SIG-M5 (cell line): ENCODE measurements at places on chromosomes 2 and 18.

DNA sequence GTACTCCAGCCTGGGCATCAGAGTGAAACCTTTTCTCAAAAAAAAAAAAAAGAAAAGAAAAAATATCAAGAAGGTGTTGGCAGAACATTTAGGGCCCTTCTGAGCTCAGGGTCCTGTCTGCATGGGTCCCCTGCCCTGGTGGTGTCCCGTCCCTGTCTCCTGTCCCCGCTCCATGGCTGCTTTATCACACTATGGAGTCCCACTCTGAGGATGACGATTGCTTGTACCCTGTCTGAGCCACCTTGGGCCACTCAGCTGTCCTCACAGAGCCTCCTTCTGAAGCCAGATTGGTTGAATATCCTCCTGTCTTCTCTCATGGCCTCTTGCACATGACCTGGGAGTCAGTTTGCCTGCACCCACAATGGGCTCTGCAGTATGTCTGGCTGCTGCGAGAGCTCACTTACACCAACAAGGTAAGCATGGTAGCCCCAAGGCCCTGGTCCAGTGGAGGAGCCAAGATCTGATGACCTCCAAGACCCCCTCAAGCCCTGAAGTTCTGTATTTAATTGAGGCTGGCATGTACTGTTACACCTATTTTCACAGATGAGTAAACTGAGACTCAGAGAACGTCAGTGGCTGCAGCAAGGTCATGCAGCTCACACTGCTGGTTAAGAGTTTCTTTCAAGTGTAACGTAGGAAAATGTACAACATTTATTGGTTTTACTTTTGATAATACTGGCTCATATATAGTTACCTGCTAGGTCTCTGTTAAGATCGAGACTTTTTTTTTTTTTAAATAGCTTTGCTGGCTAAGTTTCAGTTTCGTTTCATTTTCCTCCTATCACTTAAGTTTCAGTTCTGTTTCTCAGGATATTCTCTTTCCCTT is 16.9 kb upstream of the ZCCHC2 start:
- DNase-seq, result no peak

- DNase-seq, result no peak
Observed at GRCh38 chr2:70425682-70426301, 123.9 kb upstream of the FAM136A start.

DNA sequence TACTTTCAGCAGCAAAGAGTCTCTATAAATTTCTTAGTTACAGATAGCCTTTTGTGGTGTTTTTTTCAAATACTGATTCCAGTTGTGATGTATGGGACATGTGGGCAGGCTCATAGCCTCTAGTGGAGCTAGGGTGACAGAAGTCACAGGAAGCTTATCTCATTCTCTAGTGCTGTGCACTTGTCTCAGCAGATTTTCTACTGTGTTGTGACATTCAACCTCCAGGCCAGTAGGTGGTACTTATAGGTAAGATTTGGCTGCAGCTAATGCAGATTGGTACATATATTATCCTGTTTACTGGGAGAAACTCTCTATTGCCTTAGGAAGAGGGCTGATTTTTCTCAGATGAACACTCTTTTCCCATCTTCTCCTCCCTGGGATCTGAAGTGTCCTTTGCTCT is 176.2 kb downstream of the CALCRL start:
- no peak for DNase-seq

- DNase-seq, result no peak
Observed at GRCh38 chr2:108579623-108580022, 45.4 kb downstream of the LIMS1 start.

DNA sequence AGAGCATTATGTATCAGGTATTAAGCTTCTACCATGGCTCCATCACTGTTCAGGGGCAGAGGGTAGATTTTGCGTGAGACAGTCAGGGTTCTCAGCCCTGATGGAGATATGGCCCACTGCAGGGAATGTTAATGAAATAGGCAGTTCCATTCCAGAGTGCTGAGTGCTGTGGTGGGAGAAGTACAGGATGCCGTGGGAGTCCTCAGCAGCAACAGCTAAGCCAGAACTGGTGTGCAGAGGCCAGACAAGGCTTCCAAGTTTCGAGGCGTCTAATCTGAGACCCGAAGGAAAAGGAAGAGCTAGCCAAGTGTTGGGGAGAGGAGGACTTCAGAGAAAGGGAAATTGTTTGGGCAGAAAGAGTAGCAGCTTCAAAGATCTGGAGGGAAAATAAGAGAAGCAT is 30.2 kb upstream of the MAPRE2 start:
- no peak for DNase-seq

DNA sequence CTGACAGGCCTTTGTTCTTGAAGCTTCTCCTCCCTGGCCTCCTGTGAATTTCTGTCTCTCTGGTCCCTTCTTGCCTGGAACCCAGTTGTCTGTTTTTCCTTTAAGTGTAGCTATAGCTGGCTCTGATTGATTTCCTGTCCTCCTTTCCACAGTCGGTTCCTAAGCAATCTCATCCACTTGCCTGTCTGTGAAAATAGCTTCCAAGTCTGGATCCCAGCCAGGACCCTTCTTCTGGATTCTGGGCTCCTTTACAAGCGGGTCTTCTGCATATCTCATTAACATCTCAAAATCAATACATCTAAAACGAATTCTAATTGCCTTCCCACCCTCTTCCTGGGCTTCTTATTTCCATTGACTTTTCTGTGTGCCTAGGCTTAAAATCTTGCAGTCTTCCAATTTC is 124.9 kb downstream of the DAW1 start:
- DNase-seq, result no peak

DNA sequence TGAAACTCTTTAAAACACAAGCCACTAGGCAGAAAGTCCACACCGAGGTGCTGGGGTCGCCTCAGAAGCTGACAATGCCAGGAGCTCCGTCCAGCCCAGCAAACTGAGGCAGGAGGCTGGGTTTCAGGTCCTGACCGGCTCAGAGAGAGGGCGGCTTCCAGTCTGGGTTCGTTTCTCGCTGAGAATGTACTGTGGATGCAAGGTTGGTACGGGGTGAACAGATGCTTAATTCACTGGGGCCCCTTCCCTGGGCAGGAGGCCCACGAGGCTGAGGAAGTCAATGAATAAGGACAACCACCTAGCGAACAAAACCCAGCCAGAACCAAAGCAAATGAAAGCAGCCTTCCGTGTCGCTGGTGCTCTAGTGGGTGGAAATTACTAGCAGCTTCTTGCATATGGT is 142.0 kb downstream of the RTP5 start:
- no peak for DNase-seq

GRCh38 chr2:213016166-213016983 is 135.0 kb downstream of the IKZF2 start:
- DNase-seq, result no peak

GRCh38 chr18:23504720-23505119 is 1.4 kb downstream of the RMC1 start:
- no peak for DNase-seq

DNA sequence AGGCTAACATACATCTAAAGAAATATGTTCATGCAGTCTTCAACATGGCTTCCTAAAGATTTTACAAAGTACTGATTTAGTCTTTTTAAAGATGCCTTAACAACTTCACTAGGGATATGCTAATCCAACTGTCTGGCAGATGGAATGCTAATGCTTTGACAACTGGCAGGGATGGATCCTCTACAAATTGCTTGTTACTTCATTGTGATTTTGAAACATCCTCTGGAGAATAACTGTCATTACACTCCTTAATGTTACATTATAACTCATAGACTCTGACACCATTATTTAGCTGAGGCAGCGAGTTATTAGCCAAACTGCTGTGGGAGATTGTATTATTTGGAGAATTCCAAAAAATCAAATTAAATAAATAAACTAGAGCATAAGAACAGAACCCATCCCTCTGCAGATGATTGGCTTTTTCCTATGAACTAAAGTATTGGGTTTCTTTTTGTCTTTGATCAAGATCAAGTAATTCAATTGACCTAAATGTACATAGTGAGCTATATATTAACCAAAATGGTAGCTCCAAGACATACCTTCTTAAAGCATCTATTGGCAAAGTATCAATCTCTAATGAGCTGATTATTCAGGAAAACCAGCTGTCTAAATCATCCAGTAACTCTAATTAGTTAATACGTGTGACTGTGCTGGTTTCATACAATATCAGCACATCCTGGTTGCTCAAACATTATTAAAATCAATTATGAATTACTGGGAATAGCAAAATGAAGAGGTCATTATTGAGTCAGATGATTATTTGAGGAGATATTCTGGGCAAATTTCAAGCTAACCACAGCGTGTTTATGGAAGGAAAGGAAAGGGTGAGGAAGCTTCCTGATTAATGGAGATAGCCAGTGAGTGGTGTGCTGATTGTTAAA is 321.3 kb upstream of the TFPI start:
- DNase-seq, result no peak

DNA sequence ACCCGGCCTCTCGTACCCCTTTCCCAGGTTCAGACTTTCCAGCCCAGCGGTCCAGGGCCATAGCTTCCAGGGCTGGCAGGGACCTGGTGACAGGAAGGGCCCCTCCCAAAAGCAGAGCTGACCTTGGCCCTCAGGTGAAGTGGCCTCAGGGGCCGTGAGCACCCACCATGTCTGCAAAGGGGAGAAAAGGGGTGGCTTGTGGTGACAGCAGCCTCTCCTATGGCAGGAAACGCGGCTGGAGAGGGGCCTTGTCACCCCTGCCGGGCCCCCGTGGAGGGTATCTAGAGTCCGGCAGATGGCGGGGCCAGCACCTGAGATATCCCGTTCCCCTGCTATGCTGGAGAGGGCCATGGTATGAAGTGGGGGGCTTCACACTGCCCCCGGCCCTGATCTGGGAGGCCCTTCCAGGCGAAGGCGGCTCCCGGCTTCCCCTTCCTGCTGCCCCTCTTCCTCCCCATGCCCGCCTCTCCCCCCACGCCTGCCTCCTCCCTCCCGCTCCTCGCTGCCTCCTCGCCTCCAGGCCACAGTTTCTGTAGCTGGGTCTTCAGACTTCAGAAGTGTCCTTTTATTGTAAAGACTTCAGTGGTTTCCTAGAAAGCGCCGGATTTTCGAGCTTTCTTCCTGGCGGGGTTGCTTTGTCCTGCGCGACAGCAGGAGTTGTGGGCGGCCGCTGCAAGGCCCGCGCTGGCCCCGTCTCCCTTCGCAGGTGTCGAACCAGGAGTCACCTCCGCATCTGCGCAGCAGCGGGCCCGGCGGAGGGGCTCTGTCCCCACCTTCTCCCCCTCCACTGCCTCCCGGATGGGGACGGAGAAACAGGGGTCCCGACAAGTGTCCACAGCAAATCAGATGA is 240.5 kb upstream of the MYT1L start:
- DNase-seq, result no peak

- peak; percentile 16 for DNase-seq
Observed at GRCh38 chr2:26846334-26847306, 1.3 kb upstream of the DPYSL5 start.

DNA sequence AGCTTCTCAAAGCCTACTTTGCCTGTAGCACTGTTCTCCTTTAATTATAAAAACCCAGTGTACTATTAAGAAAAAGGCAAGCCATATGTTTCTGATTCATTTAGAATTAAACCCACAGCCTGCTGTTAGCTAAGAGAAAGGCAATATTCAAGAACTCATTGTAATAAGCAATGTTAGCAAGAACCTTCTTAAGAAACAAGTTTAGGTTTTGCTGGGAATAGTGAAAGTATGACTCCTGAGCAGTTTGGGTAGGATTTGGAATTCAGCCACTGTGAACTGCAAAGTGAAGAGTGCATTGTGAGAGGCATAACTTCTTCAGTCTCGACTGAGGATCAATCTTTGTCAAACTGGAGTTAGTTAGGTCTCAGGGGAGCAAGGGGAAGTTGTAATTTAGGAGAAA is 206.5 kb upstream of the NT5C1B start:
- DNase-seq, result no peak

DNA sequence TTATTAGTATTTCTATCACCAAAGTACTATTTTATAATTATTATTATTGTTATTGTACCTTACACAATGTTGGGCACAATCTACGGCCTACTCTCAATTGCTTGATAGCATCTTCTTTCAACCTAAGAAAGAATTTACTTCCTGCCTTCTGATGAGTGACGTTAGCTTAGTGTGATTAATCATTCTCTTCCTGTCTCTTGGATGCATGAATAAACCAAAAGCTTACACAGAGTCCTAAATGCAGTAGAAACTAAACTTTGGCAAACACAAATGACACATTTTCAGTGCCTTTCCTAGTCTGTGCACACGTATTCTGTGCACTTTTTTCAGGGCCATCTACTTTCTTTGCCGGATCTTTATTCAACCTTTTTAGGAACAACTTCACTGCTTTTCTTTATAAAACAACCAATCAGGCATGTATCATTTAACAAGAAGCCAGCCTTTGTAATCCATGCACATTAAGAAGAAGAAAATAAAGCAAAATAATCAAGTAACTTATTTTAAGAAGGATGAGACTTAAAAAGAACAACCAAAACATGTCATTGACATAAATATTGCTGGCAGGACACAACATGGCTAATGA is 19.1 kb downstream of the TRAK2 start:
- DNase-seq, result no peak

DNA sequence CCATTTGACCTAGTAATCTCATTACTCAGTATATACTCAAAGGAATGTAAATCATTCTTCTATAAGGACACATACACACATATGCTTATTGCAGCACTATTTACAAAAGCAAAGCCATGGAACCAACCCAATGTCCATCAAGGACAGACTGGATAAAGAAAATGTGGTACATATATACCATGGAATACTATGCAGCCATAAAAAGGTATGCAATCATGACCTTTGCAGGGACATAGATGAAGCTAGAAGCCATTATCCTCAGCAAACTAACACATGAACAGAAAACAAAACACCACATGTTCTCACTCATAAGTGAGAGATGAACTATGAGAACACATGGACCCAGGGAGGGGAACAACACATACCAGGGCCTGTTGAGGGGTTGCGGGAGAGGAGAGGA is 214.5 kb downstream of the NBAS start:
- no peak for DNase-seq

DNA sequence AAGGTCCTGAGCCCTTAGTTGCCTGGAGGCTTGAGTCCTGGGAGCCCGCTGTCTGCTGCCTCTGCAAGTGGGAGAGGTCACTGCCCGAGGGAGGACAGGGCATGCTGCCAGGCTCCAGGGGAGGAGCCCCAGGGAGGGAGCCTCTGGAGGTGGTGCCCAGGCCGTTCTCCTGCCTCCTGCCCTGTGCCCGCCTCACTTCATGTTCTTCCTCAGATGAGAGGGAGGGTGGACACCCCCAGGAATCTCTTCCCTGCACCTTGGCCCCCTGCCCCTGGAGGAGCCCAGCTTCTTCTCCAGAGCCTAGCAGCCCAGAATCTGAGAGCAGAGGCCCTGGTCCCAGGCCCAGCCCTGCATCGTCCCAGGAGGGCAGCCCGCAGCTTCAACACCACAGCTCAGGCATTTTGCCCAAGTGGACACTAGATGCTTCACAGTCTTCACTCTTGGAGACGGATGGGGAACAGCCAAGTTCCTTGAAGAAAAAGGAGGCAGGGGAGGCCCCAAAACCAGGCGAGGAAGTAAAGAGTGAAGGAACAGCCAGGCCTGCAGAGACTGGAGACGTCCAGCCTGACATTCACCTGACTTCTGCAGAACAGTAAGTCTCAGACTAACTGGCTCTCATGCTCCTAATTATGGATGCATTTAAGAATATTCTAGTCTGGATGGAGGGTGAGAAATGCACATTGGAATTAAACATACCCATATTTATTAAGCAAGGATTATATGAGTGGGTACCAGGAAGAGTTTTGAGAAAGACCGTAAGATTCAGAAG is 12.1 kb downstream of the PSD4 start:
- DNase-seq, result no peak

- no peak for DNase-seq
Observed at GRCh38 chr2:164568317-164568716, 53.0 kb downstream of the GRB14 start.

GRCh38 chr2:150733051-150733618 is 245.7 kb upstream of the RND3 start:
- no peak for DNase-seq
